ENCODE measurements at places on chromosomes 12 and 14.

- DNase-seq, result no peak
Observed at GRCh38 chr12:26748741-26749431, 84.1 kb downstream of the ITPR2 start.

GRCh38 chr12:96195845-96196451, 1.8 kb downstream of the ELK3 start:
- no peak for DNase-seq

- DNase-seq, result no peak
Observed at GRCh38 chr12:66537876-66538275, 141.0 kb downstream of the GRIP1 start.

DNA sequence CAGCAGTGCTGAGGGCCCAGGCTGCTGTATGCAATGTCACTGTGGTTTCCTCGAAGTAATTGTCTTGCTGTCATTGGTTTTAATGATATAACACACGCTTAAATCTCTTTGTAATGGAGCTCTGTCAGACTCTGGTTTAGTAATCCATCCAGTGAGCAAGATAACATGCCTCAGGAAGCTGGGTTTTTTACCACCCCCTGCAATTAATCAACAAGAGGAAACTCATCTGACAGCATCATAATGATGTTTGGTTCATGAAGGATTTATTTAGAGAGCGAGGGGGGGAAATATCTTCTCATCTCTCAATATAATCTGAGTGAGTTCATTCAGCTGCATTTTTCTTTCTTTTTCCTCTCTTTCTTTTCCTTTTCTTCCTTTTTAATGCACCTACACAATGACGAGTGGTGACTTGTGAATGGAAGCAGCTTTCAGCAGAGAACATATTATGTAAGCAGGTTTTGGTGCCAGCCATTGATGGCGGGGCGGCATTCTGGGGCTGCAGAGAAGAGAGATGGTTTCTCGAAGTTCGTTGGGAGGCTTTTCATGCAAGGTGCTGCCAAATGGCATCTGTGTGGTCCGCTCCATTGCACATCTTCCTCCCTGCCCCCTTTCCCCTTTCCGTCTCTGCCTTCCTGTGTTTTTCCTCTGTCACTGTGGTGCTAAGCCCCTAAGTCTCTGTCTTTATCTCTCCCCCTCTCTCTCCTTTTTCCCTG, 6.7 kb downstream of the RPH3A start:
- DNase-seq, result no peak

GRCh38 chr12:53185582-53186153, 4.9 kb upstream of the CSAD start:
- DNase-seq, result no peak

GRCh38 chr12:69534389-69534822, 50.9 kb upstream of the CCT2 start:
- DNase-seq, result peak; percentile 73

DNA sequence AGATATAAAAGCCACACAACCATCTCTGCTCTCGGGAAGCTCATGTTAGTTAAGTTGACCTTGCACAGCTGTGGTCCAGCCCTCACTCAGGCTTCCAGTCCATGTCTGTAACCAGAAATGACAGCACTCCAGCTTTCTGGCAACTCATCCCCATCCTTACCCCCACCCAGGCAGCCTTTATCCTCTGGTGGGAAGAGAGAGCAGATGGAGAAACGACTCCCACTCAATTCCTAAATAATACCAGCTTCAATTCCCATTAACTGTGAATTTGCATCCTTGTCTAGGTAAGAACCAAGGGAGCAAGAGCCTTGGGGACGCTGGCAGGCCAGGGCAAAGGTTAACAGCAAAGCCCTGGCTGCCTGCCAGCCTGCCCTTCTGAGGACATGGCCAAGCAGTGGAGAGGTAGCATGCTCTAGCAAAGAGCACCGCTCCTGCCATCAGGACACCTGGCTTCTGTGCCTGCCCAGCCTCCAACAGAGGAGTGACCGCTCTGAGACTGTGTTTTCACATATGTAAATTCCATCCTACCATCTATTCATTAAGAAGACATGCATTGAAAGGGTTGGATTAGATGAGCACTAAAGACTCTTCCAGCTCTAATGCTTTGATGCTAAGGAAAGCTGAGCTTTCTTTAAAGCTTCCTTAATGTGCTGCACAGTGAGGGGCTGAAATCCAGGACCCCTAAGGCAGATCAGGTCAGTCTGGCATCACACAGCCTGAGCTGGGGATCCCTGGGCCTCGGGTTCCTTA, 236.1 kb downstream of the GRIN2B start:
- no peak for DNase-seq

DNA sequence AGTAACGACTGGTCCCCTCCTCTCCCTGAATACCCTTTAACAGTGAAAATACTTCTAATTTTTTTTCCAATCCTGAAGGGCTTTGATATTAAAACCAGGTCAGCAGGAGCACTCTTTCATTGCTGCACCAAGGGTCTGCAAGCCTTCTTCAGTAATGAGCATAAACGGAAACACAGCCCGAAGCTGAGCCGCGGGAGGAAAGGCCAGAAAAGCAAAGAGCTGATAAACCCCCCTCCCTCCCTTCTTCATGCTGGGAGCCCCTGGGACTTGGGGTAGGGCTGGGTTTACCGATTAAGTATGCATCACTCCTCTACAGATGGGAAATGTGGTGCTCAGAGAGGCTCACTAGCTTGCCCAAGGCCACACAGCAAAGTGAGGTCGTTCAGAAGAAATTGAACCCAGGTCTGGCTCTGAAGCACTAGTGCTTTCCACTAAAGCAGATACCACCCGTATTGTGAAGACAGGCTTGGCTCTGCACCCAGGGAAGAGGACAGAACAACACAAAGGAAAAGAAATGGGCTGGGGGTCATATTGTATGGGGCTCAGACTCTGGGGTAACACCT, 128.8 kb downstream of the GLT1D1 start:
- DNase-seq, result no peak
